ENCODE measurements at places on chromosomes 7 and 10.
A peak's percentile ranks its signal among the peaks of the same experiment; 100 is the strongest.

DNA sequence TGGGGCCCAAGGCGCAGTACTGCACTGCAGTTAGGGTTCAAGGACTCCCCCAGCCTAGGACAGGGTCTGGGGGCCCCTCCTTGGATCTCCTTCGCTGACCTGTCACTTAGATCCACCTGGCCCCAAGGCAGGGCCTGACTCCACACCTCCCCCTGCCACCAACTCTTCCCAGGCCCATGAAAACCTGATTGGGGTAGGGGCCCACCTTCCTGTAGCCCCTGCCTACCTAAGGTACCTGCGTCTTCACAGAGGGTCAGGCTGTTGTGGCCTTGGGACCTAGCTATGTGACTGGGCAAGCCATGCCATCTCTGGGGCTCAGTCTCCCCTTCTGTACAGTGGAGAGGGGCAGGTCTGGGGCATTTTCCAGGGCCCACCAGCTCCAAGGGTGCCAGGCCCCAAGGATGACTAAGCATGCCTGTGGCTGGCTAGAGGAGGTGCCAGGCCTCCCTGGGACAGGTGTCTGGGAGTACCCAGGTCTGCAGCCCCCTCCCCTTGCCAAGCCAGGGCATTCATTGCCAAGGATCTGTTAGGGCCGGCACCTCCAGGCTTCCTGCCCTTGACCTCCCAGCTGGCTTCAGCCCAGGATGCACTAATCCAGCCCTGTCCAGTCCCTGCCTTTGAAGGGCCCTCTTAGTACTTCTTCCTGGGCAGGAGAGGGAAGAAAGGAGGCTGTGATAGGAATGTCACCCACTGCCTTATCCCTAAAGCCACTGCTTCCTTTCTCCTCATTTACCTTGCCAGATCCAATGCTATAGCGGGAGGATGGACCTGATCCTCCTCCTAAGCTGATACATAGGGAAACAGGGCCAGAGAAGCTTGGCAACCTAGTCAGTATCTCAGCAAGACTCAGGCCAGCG, 1.3 kb downstream of the LIMK1 start:
- DNase-seq = no peak

DNA sequence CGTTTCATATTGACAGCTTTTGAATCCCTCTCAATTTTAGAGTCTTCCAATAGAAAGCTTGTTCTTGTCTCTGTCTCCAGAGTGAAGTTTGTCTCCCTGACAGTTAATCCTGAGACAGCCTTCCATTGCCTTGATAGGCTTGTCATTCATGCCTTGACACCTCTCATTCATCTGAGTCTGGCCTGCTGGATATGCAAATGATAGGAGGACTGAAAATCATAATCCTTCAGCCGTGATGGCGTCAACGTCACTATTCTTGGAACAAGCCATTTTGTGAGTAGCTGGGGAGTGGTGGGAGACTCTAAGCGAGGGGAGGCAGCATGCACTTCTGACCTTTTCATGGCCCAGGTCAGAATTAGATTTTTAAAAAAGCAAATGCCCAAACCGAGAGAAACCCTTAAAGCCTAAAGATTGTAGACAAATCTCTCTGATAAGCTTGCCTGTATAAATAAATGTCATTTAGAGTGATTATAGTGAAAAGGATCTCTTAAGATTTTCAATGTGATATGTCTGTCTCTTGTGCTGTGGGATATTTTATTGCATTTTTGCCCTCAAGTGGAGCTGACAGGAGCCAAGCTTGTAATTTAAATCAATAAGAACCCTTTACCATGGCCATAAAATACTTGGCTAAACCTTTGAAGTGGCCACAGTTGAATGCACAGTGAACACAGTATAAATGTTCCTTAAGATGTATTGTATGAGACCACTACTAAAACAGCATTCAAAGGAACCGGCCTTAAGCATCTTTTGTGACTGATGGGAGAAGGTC, 148.8 kb downstream of the SNX10 start:
- DNase-seq = no peak

GRCh38 chr10:70909326-70909935, 21.1 kb upstream of the PCBD1 start:
- DNase-seq = no peak

DNA sequence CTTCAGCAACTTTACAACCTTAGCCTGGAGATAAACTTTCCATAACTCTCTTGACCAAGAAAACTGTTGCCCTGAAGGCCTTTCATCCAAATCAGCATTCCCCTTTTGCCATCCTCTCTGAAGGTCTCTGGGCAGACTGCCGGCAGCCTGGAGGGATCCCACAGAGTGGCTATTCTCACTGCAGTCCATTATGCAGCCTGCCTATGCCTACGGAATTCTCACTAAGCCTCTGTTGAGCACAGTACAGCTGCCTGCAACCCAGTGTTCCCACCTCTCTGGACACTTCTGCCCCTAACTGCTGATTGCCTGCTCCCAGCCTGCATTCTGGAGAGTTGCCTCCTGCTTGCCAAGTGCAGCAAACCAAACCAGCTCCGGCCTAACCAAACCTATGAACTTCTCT, 548.9 kb upstream of the STEAP1 start:
- no peak for DNase-seq

DNA sequence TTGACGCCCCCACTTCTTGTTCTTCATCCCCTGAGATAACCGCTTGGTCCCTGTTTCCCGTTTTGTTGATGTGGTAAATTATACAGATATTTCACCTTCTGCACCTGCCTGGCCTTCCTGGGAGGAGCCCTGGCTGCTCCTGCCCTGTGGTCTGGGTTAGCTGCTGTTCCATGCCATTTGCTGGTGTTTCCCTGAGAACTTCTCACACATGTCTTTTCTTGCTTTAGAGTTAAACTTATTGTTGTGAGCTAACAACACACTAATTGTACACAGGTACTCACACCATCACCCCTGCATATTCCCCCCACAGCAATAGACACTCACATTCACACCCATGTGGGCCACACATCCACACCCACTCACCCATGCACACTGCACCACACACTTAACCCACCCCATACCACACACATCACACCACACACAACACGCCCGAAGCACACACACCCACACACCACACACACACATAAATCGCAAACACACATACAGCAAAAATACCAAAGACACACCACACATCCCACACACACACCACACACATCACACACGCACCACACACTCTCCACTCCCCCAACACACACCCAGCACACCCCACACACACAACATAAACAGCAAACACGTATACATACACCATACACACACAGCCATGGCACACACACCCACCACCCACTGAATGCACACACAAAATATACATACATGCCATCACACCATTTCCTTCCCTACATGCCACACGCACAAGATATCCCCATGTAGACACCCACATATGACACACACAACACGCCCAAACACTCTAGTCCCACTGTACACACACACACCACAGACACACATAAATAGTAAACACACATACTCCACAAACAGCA, 19.4 kb upstream of the ANTXRL start:
- no peak for DNase-seq

GRCh38 chr10:37906382-37906781, 49.0 kb upstream of the ZNF248 start:
- DNase-seq = no peak

DNA sequence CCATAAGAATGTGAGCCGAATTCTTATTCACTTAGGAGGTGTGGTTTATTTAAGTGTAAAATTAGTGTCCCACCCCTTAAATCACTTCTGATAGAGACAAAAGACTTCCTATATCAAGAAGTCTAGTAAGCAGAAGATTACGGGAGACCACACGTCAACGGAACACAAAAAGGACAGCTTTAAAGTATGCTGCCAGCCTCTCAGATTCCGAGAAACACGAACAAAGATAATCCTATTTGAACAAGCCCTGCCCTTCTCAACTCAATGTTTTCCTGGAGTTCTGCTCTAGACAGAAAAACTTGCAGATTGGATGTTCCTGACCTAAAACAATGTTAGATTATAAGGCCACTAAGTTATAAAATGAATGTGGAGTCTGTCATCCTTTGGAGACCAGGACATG, 4.9 kb upstream of the MCU start:
- no peak for DNase-seq

DNA sequence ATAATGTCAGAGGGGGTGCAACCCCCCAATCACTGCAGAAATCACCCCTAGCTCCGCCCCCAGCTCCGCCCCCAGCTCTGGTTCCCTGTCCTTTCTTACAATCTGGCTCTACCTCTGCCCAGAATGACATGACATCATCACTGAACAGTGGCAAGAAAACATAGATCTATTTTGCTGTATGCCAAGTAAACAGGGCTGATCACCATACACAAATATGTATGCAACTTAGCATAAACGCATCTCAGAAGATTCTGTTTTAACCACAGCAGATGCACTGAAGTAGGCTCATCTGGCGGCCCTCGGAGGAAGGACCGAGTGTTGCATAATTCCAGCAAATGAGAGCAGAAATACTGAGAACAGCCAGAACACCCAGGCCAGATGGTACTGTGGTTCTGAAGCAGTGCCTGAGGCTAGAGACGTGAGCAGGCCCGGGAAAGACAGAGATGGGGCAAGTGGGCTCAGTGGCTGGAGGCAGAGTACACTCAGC, 293.3 kb upstream of the KLF14 start:
- DNase-seq = peak; percentile 67

DNA sequence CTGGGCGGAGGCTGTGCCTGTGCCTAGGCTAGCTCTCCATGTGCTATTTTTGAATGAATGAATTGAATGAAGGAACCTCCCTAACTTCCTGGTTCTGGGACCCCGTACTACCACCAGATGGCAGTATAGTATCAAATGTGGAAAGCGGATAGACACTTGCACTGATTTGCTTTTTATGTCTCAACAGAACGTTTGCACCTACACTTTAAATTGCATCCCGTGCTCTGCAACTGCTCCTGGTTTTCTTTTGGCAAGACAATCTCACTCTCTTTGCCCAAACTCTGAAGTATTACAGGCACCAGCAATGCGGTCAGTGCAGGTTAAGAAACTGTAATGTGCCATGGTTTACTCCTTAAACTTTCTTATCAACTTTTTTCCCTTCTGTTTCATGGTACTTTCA, 6.5 kb downstream of the FZD8 start:
- peak; percentile 68 for DNase-seq

DNA sequence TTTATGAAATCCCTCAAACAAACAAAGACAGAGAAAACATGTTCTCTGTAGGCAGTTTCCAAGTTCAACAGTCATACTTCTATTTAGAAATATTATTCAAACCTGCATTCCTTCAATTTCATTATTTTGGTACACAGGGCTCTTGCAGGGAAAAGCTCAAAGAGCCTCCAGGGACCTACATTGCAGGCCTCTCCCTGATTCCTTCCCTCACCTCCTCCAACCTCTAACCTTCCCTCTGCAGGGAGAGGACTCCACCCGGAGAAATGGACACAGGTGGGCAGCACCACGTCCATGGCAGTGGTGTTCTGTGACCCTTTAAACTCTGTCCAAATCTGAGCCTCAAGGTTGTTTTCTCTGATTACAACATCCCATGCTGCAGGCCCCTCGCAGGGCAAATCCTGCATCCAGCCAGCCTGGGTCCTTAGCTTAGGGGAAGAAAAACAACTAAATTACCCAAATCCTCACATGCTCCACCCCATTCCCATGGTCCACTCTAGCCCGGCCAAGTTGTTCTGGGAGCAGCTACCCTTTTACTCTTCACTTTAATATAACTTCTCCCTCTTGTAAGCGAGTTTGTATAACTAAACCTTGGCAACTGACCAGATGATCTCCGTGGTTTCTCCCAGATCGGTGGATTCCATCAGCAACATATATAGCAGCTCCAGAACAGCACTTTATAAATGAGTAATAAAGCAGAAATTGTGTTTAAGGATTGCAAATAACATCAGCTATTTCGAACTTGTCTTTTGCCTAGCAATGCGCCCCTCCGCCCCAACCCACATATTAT, 129.8 kb downstream of the CUBN start:
- no peak for DNase-seq

GRCh38 chr7:77538281-77539212, 1.5 kb downstream of the PTPN12 start:
- DNase-seq = peak; percentile 15

DNA sequence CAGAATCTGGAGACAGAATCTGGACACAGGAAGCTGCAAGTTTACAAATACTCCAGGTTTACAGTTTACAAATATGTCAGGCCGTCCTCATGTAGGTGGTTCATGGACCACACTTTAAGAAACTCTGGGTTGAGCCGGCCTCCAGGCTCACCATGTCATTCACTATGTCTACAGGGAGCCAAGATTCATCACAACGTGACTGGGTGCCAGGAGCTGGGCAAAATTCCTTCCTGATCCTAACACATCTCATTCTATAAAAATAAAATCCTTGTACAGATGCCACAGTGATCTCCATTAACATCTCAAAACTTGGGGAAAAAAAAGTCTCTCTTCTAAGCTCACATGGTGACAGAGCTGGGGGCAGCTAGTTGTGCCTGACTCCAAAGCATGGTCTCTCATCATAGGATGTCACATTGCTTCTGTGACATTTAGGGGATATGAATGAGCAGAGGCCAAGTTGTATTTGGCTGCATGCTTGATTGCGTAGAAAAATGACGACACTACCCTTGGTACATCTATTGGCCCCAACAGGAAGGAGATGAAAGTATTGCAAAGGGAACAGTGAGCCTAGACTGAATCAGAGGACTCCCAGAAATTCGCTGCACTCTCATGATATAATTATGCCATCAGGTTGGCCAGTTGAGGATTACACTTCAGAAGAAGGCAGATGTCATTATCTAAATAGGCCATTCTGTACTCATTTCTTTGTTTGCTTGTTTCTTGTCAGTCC, 35.9 kb downstream of the MTURN start:
- no peak for DNase-seq

- no peak for DNase-seq
Measured at GRCh38 chr10:114868870-114869519, 47.4 kb downstream of the FHIP2A start.

GRCh38 chr7:120055300-120055699, 217.7 kb upstream of the KCND2 start:
- DNase-seq = no peak

- no peak for DNase-seq
Measured at GRCh38 chr7:158143196-158144120, 444.2 kb downstream of the PTPRN2 start.

DNA sequence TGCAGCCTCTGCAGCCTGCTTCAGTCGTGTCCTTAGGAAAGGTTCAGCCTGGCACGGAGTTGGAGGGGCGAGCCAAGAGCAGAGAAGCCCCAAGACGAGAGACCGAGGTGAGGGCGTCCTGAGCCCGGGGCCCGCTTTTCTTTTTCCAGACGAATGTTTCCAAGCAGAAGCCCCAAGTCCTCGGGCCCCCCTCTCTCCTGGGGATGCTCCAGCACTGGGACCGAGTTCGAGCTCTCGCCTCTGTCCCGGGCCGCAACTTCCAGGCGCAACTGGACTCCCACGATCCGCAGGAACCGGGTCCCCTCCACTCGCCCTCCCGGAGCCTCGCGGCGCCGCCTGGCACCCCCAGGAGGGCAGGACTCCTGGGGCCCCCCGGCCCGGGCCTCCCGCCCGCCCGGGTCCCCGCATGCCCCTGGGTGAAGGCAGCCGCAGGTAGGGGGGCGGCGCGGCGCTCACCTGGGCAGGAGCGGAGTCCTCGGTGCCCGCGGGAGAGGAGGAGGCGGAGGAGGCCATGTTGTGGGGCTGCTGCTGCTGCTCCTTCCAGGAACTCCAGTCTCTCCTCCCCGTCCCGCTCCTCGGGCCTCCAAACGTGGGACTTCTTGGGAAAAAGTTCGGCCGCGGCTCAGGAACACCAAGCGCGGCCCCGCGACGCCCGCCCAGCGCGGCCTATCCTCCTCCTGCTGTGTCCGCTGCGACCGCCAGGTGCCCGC, 45.3 kb upstream of the CDK1 start:
- DNase-seq = peak; percentile 57

All from CD4-positive, alpha-beta T cell treated with Interleukin-21 for 1 hour (primary cell).